Activated CD8-positive, alpha-beta memory T cell treated with anti-CD3 and anti-CD28 coated beads for 48 hours (primary cell): ENCODE measurements at places on chromosomes 7 and 10.

- DNase-seq, result no peak
These were observed 83.7 kb downstream of the JMJD1C start for GRCh38 chr10:63382066-63382465.

- no peak for DNase-seq
These were observed 77.6 kb downstream of the BICC1 start for GRCh38 chr10:58590152-58590840.

DNA sequence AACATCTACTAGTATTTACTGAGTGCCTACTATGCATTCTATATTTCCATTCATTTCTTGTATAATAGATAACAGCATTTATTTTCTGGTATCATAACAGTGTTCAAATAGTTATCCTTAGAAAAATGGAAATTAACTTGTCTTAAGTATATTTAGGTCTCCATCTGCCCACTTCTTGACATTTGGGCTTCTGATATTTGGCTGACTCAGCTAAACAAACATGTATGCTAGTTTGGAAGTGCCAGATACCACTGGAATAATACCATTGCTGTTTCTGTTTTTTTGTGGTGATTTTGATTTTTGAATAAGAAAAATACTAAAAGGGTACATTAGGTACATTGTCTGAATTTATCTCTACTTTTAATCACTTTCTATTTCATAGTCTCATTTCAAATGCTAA, 169.2 kb downstream of the ST7 start:
- DNase-seq, result no peak

GRCh38 chr7:137084607-137085380, 216.3 kb downstream of the CHRM2 start:
- DNase-seq, result no peak

DNA sequence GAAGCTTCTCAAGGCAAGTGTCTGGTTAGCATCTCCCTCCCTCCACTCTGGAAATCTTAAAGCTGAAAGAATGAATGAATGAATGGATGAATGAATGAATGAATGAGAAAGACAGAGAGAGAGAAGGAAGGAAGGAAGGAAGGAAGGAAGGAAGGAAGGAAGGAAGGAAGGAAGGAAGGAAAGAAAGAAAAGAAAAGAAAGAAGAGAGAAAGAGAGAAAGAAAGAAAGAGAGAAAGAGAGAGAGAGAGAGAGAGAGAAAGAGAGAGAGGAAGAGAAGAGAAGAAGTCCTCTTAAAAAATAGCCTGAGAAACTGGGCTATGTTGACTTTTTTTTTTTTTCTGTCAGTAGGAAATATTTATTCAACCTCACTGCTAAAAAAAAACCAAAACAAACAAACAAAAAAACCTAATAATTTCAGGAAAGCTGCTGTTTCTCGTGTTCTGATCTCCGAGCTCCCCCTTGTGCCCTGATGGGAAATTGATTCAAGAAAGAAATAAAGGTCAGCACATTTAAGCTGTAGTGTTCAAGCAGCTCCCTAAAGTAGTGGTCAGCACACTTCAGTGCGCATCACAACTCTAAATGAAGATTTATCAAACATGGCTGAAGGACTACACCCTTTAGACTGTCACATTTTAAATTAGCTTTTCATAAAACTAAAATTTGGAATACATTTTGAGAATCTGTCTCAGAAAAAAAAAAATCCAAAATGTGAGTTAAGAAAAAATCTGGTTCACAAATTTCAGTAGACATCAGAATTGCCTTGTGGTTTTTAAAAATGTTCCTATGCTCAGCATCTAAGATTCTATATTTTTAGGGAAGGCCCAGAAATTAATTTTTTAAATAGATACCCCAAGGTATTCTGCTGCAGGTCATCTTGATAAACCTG, 154.3 kb downstream of the ELAPOR2 start:
- DNase-seq, result no peak

DNA sequence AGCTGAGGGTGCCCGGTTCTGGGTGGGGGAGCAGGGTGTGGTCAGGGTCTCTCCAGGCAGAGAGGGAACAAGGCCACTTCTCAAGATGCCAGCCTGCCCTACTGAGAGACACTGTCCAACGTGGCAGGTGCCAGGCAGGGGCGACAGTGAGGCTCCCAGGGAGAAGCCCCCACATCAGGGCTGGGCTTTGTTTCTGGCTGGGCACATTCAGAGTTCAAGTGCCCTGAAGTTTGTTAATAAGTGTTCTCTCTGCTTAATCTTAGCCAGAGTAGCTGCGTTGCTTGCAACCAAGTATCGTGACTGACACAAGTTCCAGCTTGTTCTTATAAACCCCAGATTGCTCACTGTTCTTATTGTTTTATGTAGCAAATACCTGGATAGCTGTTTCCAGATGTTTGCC, 21.8 kb downstream of the FOXL3 start:
- DNase-seq, result no peak
